ENCODE measurements at places on chromosomes 2 and 18.

DNA sequence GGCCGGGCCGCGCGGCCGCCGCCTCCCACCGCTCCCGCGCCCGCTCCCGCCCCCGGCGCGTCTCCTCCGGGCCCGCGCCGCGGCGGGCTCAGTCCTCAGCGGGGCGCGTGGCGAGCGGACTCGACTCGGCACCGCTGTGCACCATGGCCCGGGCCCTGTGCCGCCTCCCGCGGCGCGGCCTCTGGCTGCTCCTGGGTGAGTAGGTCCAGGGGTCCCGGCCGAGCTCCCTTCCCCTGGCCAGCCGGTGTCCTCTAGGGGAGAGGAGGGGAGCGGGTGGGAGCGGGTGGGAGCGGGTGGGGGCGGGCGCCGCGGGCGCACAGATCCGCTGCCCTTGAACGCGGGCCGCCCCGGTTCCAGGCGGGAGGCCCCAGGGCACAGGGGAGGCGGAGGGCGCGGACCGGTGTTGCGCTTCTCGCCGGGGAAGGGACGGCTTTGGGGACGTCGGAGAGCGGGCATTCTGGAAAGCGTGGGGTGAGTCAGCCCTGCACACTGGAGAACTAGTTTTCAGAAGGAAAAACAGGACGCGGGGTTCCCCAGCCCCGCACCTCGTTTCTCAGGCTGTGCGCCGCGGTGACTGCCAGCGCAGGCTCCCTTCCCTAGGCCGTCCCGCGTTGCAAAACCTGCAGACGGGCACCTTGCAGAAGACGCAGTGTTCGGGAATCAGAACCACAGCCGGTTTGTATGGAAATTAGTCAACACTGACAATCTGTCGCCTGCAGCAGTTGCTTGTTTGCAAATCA lies at the start of gene RAMP1:
Gene RAMP1, plus strand, starts transcription at position 91 of the 740 bp plus-strand sequence. Its CDS starts 53 bp downstream, at position 144.
- DNase-seq: no peak

- no peak for DNase-seq
Observed at GRCh38 chr18:13179566-13180113, 38.9 kb upstream of the LDLRAD4 start.

DNA sequence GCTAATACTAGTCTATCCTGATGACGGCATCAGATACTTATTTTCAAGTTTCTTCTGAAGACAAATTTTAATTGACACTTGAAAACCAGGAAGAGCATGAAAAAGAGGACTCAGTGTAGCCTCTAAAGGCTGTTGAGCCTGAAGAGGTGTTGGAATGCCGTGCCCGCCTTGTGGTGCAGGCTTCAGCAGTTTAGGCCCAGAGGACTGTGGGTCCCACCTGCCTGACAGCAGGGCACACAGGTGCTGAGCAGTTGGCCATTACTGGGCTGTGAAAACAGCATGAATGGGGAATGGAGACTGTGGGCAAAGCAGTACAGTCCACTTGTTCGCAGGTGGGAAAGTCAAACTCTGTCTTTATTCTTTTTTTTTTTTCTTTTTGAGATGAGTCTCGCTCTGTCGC lies 49.8 kb upstream of the THOC1 start:
- DNase-seq: no peak

DNA sequence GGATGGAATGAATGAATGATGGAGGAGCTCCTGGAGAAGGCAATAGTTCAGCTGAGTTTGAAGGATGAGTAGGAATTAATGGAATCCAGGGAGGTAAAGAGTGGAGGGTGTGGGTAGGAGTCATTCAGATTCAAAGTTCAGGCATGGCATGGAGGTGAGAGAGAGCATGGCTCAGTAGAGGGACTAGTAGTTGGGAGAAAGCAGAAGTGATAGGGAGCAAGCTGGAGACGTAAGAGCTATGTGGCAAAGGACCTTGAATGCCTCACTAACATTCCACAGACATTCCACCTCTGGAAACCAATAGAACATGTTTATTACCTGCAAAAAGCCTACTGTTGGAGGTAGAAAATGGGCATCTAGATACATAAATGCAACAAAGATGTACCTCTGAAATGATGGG lies 170.1 kb downstream of the HAUS1 start:
- no peak for DNase-seq

DNA sequence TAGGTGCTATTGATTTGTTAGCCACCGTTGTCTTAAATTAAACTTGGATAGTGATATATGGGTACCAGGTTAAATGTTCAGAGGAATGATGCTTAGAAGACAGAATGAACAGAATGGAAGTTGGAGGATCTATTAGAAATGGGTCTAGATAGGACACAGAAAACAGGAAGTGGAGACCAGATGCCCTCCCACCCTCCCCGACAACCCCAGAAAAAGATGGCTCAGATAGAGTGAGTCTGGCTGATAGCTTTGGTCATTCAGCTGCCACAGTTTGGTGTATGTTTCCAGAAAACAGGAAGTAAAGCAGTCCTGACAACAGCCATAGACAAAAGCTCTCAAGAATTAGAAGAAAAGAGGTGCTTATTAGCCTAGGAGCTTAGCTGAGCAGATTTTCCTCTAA lies 71.5 kb upstream of the DSG1 start:
- no peak for DNase-seq

GRCh38 chr2:86186431-86186830 lies 8.8 kb downstream of the IMMT start:
- no peak for DNase-seq

GRCh38 chr2:62577994-62578781 lies 72.2 kb upstream of the TMEM17 start:
- DNase-seq: no peak

DNA sequence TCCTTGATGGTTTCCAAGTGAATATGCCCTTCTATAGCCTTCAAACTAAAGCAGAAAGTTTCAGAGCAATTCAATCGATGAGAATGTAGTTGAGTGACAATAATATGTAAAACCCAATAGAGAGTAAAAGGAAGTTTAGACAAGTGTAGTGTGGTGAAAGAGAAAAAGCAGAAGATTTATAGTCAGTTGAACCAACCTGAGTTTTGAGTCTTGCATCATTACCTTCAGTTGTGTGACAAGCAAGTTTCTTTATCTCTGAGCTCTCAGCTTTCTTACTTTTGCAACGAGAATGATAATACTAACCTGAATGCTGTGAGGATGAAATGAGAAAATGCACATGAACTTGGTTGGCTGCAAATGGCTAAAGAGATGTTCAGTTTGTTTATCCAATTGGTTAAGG lies 40.6 kb upstream of the TMEM247 start:
- no peak for DNase-seq

GRCh38 chr18:59517446-59518165 lies 158.5 kb upstream of the LMAN1 start:
- DNase-seq: no peak

DNA sequence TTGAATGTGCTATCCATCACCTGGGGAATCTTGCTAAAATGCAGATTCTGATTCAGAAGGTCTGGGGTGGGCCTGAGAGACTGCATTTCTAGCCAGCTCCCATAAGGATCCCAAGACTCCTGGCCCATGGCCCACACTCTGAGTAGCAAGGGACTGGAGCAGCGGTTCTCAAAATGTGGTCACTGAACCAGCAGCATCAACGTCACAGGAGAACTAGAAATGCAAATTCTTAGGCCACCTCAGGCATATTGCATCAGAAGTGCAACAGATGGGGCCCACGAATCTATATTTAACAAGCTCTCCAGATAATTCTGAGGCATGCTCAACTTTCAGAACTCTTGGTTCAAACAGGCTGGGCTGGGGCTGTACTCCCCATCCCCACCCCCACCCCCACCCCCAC lies 74.6 kb downstream of the DHRS9 start:
- DNase-seq: no peak

GRCh38 chr2:241811201-241811951 lies 2.4 kb downstream of the NEU4 start:
- DNase-seq: no peak

- no peak for DNase-seq
Observed at GRCh38 chr2:6008726-6009125, 316.5 kb downstream of the SOX11 start.

DNA sequence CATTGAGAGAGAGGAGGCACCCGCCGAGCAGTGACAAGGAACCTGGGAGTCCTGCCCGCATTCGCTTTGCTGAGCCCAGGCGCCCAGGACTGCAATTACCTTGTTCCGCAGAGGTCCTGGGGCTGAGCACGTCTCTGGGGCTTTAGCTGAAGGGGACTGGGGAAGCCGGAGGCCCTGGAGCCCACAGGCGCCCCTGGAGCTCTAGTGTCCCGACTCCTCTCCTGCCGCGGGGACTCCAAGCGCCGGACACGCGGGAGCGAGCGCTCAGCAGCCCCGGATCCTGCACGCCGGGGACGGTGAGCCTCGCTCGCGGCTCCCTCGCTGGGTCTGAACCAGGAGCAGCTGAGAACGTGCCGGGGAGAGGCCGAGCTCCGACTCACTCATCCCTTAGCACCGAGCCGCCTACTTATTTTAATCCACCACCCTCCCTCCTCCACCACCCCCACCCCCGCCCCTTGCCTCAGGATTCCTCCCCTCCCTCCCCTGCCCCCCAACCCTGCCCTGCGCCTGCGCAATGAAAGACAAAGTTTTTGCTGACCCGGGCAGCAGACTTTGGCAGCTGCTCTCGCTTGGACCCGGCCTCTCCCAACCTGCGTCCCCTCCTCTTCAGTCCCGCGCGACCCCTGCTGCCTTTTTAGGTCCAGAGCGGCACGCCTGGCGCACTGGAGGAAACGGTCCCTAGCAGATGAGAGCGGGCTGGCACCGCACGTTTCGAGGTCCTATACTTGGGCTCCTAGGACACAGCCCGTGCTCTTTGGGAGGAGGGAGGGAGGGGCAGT lies at the start of gene OSR1:
Gene OSR1, minus strand, starts transcription at position 382 of the 779 bp plus-strand sequence. CDS start 4,818 bp downstream, outside the sequence.
- no peak for DNase-seq
